ENCODE measurements at places on chromosomes 11 and 22.
A peak's percentile ranks its signal among the peaks of the same experiment; 100 is the strongest.

GRCh38 chr11:12600829-12601228 is 73.4 kb upstream of the TEAD1 start:
- DNase-seq, result no peak

GRCh38 chr22:23518376-23519187 is 61.5 kb downstream of the IGLL1 start:
- no peak for DNase-seq

GRCh38 chr11:93089474-93090102 is 108.2 kb downstream of the SLC36A4 start:
- no peak for DNase-seq

DNA sequence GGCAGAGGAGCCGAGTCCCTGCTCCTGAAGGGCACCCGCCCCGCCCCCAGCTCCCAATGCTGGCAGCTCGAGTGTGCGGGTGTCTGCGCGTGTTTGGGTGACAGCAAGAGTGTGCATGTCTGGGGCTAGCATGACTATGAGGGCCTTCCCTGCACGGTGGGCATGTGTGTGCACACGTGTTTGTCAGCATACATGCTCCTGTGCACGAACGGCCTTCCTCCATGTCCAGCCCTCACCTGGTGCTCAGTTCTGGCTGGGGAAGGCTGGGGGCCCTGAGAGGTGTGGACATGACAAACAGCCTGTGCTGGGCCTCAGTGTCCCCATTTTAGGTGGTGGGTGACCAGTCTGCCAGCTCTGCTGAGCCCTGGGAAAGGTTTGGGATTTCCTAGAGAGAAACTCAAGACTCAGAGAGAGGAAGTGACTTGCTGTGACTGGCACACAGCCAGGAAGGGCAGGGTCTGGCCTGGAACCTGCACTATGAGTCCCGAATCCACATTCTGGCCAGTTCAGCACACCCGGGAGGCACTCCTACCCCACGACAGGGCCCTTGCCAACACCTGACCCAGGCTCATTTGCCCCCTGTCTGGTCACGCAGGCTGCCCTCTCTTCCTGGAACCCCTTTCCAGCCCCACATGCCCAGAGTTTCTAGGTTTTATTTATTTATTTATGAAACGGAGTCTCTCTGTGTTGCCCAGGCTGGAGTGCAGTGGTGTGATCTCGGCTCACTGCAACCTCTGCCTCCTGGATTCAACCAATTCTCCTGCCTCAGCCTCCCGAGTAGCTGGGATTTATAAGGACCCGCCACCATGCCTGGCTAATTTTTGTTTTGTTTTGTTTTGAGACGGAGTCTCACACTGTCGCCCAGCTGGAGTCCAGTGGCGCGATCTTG is 3.3 kb upstream of the SHISA8 start:
- DNase-seq, result no peak

- DNase-seq, result no peak
These were observed 403.2 kb upstream of the CCDC179 start for GRCh38 chr11:23263466-23263865.

- DNase-seq, result no peak
These were observed 215.3 kb downstream of the BARX2 start for GRCh38 chr11:129590753-129591475.

DNA sequence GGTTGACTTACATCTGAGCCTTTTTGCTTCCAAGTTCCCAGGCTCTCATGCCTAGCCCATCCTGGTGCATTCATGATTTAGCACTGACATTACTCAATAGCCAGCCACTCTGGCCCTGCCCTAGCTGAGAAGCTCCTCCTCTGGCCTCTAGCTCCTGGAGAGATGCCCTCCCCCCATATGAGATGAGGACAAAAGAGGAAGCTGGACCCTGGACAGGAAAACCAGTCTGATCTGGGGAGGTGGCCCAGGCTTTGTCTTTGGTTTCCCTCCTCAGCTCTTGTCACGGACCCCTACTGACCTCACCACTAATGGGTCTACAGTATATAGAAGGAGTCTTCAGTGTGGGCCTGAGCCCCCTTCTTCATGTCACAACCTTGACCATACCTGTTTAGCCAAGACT is 3.0 kb downstream of the RHOG start:
- no peak for DNase-seq

- no peak for DNase-seq
These were observed 75.3 kb downstream of the MED15 start for GRCh38 chr22:20582520-20583361.

DNA sequence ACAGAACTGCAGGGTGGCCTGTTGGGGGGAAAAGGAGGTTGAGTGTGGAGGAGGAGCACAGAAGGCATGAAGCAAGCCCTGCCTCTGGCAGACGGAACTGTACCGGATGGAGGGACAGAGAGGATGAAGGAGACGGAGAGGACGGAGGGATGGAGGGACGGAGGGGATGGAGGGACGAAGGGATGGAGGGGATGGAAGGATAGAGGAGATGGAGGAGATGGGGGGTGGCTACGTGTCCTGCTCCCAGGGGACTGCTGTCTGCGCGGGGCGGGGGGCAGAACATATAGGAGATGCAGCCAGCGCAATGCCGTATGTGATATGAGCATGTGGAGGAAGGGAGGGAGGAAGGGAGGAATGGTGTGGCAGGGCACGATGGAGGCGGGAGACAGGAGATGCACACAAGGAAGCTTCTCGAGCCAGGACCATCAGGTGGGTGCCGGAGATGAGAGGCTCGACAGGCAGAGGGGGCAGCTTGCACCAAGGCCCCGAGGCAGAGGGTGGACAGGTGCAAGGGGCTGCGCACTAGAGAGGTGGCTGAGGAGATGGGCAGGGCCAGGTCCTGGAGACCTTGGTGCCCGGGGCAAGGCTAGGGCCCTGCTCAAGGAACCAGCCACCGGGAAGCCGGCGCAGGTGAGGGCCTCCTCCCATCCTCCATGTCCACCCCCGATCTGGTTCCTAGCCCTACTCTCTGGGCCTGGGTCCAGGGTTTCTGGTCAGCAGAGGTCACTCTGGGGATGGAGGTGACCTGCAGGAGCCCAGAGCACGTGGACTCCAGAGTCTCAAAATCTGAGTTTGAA is 25.3 kb downstream of the MAFF start:
- DNase-seq, result no peak

GRCh38 chr11:123052901-123053721 is 8.8 kb downstream of the HSPA8 start:
- no peak for DNase-seq

- no peak for DNase-seq
These were observed 605.7 kb downstream of the INSC start for GRCh38 chr11:15720460-15720859.

DNA sequence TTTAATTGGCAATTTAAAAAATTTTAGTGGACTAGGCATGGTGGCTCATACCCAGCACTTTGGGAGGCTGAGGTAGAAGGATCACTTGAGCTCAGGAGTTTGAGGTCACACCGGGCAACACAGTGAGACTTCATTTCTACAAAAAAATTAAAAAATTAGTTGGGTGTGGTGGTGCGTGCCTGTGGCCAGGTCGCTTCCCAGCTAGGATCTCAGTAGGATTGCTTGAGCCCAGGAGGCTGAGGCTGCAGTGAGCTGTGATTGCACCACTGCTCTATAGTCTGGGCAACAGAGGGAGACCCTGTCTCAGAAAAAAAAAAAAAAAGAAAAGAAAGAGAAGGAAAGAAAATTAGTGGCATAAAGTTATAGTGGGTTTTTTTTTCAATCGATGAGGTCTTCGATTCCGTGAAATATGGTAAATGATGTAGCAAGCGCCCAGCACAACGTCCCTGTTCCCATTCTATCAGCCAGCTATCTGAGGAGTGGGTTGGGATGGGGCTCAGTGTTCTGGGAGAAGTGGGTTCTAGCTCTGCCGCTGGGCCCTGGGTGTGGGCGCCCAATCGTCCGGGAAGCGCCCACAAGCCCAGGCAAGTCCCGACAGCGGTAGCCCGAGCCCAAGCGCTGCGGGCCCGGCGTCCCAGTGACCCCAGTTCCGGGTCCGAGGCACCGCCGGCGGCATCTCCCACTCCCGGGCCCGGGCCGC is 1.4 kb downstream of the FOSL1 start:
- DNase-seq, result no peak

DNA sequence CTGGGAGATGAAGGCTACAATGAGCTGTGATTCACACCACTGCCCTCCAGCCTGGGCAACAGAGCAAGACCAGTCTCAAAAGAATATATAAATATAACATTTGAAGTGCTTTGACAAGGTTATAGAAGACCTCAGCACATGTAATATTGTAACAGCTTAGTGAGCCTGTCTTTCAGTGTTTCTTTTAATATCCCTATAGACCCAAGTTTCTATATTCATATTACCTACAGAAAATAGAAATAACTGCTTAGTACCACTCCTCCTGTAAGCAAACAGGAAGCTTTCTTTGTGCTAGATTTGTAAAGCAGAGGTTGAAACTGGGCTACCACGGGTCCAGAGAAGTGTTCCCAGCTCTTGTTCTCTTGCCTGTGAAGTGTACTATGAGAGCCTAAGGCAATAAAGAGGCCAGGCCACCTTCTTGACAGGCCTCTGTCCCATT is 68.2 kb downstream of the PPP2R1B start:
- DNase-seq, result no peak

DNA sequence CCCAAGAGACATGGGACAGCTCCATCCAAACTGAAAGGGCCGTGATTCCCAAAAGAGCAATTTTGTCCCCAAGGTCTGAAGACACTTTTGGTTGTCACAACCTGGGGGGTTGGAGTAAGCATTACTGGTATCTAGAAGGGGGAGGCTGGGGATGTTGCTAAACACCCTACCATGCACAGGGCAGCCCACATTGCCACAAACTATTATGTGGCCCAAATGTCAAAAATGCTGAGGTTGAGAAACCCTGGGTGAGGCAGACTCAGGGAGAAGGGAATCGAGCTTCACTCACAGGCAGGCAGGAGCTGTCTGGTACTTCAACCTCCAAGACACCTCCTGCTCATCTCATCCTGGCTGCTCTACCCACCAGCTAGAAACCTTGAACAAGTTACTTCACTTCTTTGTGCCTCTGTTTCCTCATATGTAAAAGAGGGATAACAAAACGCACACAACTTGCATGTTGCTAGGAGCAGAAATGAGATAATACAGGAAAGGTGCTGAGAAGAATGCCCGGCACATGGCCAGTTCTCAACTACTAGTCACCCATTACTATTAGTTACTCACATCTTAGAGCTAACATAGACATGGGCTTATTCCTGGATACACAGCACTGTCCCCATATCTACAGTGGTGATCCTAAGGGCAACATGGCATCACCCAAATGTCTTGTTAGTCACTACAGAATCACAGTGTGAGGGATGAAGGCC is 8.8 kb downstream of the SERPIND1 start:
- DNase-seq, result no peak

DNA sequence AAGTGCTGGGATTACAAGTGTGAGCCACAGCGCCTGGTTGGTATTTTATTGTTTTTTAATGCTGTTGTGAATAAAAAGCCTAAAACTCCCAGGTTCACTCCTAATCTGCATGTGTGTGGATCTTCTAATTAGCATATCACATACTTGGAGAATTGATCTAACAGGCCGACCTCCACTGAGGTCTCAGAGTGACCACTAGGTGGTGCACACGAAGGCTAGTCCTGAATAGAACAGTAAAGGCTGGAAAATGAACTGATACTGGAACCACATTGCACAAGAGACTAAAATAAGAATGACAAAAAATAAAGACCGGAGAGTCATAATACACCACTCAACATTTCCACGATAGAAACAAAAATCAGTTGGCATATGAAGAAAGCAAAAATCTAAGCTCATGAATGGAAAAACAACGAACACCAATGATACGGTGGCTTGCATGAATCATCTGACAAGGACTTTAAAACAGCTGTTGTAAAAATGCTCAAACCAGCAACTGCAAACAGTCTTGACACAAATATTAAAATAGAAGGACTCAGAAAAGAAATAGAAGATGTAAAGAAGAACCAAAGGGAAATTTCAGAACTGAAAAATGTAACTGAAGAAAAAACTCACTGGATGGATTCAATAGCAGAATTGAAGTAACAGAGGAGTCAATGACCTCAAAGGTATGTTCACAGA is 19.2 kb downstream of the PIM3 start:
- peak; percentile 61 for DNase-seq

DNA sequence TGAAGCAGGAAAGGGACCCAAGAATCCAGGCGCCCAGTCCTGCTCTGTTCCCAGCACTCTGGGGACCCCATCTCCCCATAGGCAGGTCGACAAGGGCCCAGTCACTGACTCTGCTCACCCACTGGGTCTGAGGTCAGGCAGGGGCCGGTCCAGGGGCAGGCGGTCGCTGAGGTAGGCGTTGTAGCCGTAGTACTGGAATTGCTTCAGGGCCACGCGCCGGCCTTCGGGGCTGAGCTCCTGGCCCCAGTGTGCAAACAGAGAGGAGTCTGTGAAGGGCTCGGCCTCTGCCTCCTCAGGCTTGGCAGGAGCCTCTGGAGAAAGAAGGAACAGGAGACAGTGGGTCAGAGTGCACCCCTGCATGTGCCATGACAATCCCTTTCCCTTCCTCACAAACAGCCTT is 95.6 kb upstream of the CSNK2A3 start:
- no peak for DNase-seq

GRCh38 chr11:48879256-48879655 is 104.4 kb downstream of the TRIM51G start:
- DNase-seq, result no peak

DNA sequence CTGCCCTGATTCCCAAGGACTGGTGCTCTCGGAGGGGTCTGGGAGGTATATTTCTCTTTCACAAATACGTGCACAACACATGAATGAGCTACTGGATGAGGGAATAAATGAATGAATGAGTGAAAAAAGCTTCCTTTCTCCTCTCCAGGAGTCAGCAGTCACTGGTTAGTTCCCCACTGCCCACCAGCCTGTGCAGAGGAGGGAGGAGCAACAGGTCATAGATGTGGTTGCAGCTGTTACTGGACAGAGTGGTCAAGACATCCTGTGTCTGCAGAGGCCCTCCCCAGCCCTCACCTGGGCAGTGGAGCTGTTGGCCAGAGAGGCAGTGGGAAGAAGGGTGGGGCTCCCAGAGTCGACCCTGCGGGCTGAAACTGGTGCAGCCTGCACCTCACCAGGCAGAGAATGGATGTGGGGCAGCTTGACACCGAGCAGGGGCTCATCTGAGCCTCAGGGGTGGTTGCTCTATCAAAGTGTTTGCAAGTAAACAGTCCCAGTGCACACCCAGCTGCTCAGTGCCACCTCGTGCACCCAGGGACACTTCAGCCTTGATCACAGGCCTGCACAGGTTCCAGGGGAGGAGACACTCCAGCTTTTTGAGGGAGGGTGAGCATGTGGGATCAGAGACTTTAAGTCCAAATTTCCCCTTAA is 1.4 kb upstream of the VPREB1 start:
- DNase-seq, result no peak

DNA sequence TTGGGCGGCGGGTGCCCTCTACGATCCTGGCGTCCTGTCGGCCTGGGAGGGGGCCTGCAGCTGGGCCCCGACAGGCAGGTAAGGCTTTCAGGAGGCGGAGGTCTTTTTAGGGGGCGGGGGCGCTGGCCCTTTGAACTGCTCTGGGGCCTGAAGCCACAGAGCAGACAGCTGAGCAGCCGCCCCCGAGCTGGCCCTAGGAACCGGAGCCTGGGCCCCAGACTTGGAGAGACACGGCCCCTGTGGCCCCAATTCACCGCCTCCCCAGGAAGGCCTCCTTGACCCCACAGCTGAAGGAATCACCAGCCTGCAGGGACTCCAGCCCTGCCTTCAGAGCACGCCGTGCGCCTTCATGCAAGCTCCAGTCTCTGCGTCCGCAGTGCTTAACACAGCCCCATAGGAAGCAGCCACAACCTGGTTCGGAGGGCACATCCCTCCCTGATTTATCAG is 618 bp upstream of the CERK start:
- DNase-seq, result peak; percentile 20

GRCh38 chr11:126469311-126469710 is 113.8 kb downstream of the ST3GAL4 start:
- DNase-seq, result no peak

- no peak for DNase-seq
These were observed 2.7 kb upstream of the LDHAL6A start for GRCh38 chr11:18452927-18453326.
